ENCODE measurements at places on chromosomes 12 and 14. TPM values are rescaled to one million over a fixed set of nuclear protein-coding genes. Genes with fewer than 3 reads are reported as not detected.

GRCh38 chr12:106896603-106897002, 59.1 kb upstream of the TMEM263 start:
- DNase-seq = no peak

- peaks cover 16% of the 10 kb centered on the region for H3K4me1 ChIP-seq
- no peak for DNase-seq
- peak overlapping the region; percentile 51 for H3K27ac ChIP-seq
- no peaks in the 10 kb centered on the region for H3K27me3 ChIP-seq
- H3K4me3 ChIP-seq = no peak overlapping the region
- no peaks in the 10 kb centered on the region for H3K36me3 ChIP-seq
Measured at GRCh38 chr12:8080120-8080519, 2.0 kb upstream of the NECAP1 start.

DNA sequence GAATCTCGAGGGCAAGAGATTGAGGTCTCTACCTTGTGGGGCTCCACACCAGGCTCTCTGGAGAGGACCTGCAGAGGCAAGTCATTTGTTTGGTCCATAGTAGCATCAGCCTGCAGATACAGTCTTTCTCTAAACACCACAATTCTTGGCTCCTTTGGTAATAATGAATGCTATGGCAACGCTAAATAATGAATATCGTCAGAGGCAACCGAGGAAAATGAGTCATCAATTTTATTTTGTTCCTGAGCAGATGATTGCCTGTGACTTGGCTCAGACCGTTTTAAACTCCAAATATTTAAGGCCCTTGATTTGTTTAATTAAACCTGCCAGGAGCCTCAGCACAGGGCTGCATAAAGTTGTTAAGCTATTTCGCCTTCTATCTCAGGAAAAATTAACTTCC, 924.1 kb upstream of the TMEM132C start:
- H3K27me3 ChIP-seq = no peaks in the 10 kb centered on the region
- H3K4me3 ChIP-seq = no peak overlapping the region
- H3K27ac ChIP-seq = no peak overlapping the region
- DNase-seq = no peak
- H3K36me3 ChIP-seq = no peaks in the 10 kb centered on the region

- no peak overlapping the region for H3K27ac ChIP-seq
- H3K4me3 ChIP-seq = no peak overlapping the region
- no peak for DNase-seq
- no peaks in the 10 kb centered on the region for H3K36me3 ChIP-seq
Measured at GRCh38 chr14:98056946-98057345, 1215.1 kb downstream of the BCL11B start.

GRCh38 chr12:52132754-52133161, 53.3 kb downstream of the SMIM41 start:
- H3K4me3 ChIP-seq = no peak overlapping the region
- H3K27me3 ChIP-seq = no peaks in the 10 kb centered on the region
- no peak overlapping the region for H3K27ac ChIP-seq
- no peaks in the 10 kb centered on the region for H3K4me1 ChIP-seq

GRCh38 chr12:2101359-2101758, 48.6 kb downstream of the CACNA1C start:
- DNase-seq = no peak
- no peaks in the 10 kb centered on the region for H3K27me3 ChIP-seq
- no peaks in the 10 kb centered on the region for H3K36me3 ChIP-seq
- no peak overlapping the region for H3K27ac ChIP-seq
- H3K4me3 ChIP-seq = no peak overlapping the region
- H3K4me1 ChIP-seq = no peaks in the 10 kb centered on the region

DNA sequence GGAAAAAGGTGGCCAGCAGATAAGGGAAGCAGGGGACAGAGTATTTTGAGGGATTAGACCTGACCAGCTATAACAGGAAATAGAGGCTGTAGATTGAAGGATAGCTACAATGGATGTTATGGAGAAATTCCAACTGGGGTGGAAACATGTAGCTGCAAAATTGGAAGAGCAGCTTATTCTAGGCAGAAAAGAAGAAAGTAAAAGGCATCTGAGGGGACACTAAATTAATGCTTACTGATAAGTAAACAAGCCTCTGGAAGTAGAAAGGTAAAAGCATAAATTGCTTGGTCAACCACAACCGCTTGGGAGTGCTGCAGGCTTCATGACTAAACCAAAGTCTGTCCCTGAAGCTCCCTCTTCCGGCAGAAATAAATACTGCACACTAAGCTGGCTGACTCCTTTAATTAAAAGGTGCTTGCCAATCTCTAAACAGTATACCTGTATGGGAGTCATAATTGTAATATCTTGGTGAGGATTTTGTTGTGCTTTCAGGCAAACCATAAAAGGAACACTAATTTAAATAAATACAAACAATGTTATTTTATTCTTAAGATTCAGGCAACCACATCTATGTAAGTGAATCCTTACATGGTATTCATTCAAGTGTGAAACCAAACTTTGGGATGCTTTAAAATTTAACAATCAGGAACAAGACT, 7.7 kb downstream of the UBC start:
- H3K27me3 ChIP-seq = no peaks in the 10 kb centered on the region
- H3K27ac ChIP-seq = peak overlapping the region; percentile 87
- no peak overlapping the region for H3K4me3 ChIP-seq
- peaks cover 34% of the 10 kb centered on the region for H3K4me1 ChIP-seq
- peak; percentile 100 for DNase-seq

GRCh38 chr14:77708749-77709148, 846 bp downstream of the SLIRP start:
- H3K27ac ChIP-seq = peak overlapping the region; percentile 82
- H3K27me3 ChIP-seq = no peaks in the 10 kb centered on the region
- peaks cover 6% of the 10 kb centered on the region for H3K4me1 ChIP-seq
- no peak for DNase-seq
- peaks cover 53% of the 10 kb centered on the region for H3K36me3 ChIP-seq

DNA sequence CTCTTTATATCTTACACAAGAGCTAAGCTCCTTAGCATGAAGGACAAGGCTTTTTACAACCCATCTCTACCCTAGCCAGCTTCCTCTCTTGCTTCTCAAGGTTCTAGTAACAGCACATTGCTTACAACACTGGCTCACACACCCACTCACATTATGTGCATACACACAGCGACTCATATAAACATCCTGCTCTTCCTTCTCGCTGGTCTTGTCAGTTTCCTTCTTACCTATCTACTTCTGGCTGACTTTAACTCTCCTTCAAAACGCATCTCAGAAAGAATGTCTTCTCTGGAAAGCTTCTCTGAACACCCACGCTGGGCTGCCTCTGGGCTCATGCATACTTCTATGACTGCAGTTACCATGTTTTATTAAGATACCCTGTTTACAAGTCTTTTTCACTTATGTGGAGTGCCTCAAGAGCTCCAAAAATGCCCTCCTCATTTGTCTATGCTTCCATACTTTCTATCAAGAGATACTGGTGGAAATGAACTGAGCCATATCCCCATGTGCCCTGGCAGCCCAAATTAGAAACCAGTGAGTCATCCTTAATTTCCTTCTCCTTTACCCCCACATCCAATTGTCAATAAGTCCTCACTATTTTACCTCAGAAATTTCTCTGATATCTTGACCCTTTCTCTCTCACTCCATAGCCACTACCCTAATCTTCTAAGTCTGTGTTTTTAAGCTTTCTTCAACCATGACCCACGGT, 126.9 kb upstream of the KRAS start:
- no peak overlapping the region for H3K27ac ChIP-seq
- H3K27me3 ChIP-seq = no peaks in the 10 kb centered on the region
- H3K4me3 ChIP-seq = no peak overlapping the region
- H3K36me3 ChIP-seq = no peaks in the 10 kb centered on the region
- DNase-seq = no peak
- H3K4me1 ChIP-seq = no peaks in the 10 kb centered on the region

Gene SMOC1
- total RNA-seq = 14.4 TPM

Gene NOS1
- 32.4 TPM for total RNA-seq

Gene VDR
- 6.6 TPM for total RNA-seq
